T follicular helper cell (primary cell): ENCODE measurements at places on chromosomes 11 and 22.
A peak's percentile ranks its signal among the peaks of the same experiment; 100 is the strongest.

GRCh38 chr11:93543292-93543977 is at the start of gene SMCO4:
Gene SMCO4 (minus strand): TSS chr11:93543391. CDS start chr11:93479189, 64,202 bp downstream.
- peak; percentile 59 for DNase-seq

DNA sequence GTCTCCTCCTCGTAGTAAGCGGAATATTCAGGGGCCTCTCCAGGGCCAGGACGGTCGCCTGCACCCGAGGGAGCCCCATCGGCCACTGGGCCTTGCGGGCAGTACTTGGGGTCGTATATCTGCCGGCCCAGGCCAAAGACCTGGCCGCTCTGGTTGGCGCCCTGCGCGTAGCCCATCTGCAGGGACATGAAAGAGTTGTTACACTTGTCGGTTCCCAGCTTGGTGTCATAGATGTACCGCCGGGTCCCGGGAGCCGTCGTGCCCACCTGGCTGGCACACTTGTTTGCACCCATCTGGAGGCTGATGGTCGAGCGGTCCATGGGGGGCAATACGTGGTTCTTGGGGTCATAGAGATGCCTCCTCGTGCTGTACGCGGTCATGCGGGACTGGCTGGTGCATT is 19.4 kb upstream of the SPATA19 start:
- DNase-seq, result no peak

GRCh38 chr11:129302386-129303101 is 73.1 kb upstream of the BARX2 start:
- no peak for DNase-seq

DNA sequence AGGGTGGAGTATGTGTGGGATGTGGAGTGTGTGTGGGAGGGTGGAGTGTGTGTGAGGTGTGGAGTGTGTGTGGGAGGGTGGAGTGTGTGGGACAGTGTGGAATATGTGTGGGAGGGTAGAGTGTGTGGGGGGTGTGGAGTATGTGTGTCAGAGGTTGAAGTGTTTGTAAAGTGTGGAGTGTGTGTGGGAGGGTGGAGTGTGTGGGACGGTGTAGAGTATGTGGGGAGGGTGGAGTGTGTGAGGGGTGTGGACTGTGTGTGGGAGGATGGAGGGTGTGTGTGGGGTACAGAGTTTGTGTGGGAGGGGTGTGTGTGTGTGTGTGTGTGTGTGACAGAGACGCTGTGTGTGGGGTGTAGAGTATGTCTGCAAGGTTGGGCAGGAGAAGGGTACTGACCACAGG is 355.5 kb downstream of the CADM1 start:
- DNase-seq, result no peak

DNA sequence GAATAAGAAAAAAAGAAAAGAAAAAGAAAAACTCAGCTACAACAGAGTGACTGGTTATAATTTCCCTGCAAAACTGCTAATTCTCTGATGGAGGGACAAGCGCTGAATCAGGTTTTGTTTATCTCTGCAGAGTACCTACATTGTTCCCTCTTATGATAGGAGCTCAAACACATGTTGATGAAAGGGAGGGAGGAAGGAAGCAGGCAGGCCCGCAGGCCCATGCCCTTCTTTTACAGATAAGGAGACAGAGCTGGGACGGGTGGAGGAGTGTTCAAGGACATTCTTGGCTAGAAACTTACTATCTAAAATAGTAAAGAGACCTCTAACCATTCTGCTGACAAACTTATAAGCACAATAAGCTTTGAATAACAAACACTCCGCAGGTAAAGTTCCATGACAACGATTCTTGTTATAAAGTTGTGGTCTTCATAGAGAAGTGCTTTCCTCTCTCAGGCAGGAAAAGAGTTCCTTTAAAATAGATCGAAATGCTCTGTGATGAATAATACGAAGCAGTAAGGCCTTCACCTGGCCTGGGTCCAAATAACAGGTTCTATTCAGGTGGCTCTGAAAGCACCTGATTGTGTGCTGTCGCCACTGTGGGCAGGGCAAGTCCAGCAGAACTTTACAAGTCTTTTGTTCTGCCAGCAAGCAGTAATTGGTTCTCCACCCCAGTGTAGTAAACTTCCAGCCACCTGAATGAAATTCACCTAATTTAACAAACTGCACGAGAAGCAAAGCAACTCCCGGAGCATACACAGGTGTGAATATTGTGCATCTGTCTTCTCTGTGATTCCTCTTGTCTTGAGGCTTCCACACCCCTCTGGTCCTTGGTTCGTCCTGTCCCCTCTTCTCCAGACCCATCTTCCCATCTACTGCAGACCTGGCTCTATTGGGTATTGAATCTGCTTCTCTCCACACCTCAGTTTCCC is 15.3 kb upstream of the MICAL2 start:
- no peak for DNase-seq

DNA sequence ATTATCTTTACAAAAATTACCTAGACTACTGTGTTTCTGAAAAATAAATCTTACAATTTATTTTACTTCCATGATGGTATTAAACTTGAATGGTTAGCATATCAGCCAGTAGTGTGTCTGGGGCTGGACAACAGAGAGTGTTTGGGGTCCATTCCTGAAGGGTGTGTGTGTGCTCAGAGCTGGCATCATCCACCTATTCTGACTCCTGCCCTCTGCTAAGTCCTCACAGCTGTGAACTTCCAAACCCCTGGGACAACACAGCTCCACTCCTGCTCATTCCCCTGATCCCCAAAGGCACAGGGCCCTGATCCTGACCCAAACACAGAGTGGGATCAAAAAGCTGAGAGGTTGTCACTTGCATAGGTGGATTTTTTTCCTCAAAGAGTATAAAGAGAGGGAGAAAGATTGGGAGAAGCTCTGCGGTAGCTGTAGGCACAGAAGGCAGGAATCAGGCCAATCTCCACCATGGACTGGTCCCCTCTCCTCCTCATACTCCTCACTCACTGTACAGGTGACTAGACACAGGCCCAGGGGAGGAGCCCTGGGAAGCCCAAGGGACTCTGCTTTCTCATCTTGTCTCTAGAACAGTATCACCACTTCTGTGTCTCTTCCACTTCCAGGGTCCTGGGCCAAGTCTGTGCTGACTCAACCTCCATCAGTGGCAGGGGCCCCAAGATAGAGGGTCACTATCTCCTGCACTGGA is 55.7 kb upstream of the TOP3B start:
- DNase-seq, result no peak

- no peak for DNase-seq
These were observed 23.3 kb downstream of the P4HA3 start for GRCh38 chr11:74288161-74288560.

DNA sequence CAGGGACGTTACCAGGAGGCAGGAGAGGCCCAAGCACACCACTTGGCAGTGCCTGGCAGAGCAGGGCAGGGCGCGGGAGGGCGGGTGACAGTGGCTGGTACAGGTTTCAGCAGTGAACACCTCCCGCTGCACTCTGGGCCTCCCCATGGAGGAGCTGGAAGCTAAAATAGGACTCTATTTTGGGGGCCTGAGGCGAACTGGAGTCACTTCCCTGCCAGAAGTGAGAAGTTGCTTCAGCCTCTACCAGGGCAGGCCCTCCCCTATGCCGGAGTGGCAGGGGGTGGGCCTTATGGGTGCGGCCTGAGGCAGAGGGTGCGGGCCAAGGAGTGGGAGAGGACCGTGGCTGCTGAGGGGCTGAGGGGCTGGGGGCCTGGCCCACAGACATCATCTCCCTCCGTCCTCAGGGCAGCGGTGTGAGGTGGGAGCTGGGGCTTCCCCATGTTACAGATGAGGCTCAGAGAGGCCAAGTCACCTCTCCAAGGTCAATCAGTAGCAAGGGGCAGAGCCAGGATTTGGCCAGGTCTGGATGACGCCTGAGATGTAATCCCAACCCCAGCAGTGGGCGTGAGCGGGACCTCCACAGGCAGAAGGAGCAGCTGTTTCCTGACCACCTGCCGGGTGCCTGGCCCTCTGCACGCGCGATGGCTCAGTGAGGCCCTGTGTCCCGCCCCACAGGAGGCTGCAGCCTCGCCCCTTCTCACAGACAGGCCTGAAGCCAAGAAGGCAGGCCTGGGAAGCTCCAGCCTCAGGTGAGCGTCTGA is 39.3 kb downstream of the KCNJ4 start:
- no peak for DNase-seq

DNA sequence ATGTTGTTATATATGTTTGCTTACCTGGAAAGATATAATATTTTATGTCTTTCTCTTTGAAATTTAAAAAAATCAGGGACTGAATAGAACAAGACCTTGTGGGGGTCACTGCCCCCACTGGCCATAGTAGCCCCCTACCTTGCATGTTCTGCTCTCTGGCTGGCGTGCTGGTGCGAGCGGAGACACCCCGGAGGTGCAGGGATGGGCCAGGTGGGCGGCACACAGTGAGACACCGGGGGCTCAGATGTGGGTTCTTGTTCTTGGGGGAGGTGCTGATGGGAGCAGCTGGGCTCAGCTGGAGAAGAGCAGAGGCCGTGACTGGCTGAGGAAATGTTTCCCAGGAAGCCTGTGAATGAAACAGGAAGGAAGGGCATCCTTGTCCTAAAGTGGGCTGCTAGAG is 20.2 kb downstream of the GAB4 start:
- no peak for DNase-seq

DNA sequence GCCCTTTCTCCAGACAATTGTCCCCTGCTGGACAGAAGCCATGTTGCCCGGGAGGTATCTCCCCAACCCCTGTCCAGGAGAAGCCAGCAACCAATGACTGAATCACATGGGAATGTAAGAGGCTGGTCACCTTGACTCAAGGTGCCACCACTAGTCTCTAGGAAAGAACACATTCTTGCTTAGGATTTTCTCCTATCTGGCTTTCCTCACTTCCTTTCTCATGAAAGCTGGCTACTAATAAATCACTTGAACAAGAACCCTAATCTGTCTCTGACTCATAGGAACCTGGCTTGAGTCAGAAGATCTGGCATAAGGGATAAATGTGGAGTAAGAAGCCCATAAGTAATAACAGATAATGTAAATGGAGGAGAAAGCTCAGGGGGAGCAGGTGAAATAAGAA is 101.4 kb upstream of the C11orf87 start:
- DNase-seq, result no peak

GRCh38 chr22:35567351-35568141 is 26.9 kb downstream of the RASD2 start:
- DNase-seq, result no peak

GRCh38 chr11:84261707-84262106 is 975.5 kb upstream of the CCDC90B start:
- DNase-seq, result no peak

DNA sequence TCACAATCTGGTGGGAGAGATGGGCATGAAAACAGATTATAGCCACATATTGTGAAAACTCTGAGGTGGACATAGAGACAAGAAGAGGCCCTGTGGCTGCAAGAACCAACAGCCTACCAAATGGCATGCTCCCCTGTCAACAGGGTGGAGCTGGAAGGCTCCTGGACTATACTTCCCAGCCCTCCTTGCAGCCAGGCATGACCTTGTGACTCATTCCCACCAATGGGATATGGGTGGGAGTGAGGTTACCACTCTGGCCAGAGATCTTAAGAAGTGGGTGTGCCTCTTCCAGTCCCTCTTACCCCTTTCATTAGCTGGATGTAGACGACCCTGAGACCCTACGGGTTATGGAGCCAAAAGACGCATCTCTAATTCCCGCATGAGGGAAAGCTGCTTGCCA is 126.4 kb upstream of the ZBED5 start:
- no peak for DNase-seq

GRCh38 chr11:1271927-1272326 is 37.5 kb downstream of the TOLLIP start:
- DNase-seq, result no peak

DNA sequence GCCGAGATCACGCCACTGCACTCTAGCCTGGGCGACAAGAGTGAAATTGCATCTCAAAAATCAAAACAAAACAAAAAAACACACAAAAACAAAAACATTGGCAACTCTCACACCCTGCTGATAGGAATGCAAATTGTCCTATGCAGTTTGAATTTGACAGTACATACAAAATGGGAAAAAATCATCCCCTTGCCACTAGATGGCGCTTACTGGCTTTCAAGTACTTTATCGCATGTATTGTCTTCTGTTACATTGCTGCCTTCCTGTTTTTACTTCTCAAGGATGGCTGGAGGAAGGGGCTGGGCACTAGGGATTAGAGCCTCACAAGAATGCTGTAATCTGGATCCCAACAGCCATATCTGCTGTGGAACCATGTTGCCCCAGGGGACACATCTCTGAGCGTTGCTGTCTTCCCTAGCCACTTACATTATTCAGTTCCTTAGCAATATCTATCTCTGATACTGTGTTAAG is 59.4 kb upstream of the A4GALT start:
- peak; percentile 21 for DNase-seq

DNA sequence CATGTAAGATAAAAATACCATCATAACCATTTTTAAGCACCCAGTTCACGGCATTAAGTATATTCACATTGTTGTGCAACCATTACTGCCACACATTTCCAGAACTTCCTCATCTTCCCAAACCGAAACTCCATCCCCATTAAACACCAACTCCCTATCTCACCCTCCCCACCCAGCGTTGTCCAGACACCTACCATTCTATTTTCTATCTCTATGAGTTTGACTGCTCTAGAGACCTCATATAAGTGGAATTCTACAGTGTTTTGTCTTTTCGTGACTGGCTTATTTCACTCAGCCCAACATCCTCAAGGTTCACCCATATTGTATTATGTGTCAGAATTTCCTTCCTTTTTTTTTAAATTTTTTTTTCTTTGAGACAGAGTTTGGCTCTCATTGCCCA is 45.2 kb downstream of the PPFIA1 start:
- DNase-seq, result no peak

- no peak for DNase-seq
These were observed 4.9 kb upstream of the PTS start for GRCh38 chr11:112221274-112221835.

GRCh38 chr22:38717244-38717643 is 11.5 kb downstream of the GTPBP1 start:
- DNase-seq, result no peak

GRCh38 chr11:33018840-33019239 is 3.2 kb downstream of the DEPDC7 start:
- DNase-seq, result no peak

DNA sequence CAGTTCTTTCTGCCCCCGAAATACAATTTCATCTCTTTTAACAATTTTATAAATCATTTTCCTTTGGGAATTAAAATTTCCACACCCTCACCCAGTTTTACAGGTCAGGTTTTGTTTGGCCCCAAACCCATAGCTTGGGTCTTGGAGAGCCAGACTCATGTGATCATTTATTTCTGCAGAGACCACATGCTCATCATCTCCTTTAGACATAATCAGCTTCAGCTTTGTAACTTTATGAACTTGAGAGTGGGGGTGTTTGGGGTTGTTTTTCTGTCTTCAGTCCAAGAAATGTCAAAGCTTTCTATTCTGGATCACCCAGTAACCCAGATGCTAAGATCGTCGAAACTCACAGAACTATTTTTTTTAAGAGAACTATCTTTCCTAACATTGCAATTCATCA is 70.9 kb downstream of the DBX1 start:
- no peak for DNase-seq

DNA sequence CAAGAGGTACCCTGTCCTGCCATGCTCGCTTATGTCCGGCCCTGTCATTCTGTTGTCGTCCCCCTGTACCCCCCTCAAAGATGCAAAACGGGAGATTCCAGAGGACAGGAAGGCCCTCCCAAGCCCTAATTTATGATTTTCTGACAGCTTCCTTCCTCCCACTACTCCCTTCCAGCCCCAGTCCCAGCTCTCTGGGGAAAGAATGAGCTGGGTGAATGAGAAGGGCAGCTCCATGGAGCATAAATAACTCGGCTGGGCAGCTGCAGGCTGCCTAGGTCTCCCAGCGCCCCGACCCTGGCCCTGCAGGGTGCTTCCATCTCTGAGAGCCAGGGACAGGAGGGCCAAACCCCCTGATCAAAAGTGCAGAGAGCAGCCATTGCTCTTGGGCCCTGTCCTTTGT is 3.9 kb upstream of the EMID1 start:
- no peak for DNase-seq

GRCh38 chr11:67287355-67288197 is 1.5 kb upstream of the ANKRD13D start:
- no peak for DNase-seq
